ENCODE measurements at places on chromosomes 5 and 9. TPM values are rescaled to one million over a fixed set of nuclear protein-coding genes. Genes with fewer than 3 reads are reported as not detected.

GRCh38 chr5:79929095-79929494 lies 62.0 kb downstream of the MTX3 start:
- DNase-seq = no peak

DNA sequence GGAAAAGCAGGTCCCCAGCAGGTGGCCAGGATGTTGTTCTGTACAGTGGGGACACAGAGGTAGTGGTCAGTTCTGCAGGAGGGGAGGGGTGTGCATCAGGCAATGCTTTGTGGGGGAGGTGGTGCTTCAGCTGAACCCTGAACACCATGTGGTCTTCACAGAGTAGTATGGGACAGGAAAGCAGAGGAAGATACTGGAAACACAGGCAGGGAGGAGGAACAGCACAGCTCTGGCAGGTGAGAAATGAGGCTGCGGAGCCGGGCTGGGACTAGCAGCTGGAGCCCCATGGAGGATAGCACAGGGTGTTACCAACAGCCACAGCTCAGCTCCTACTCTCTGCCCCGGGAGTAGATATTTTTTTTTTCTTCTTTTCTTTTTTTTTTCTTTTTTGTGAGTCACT lies 161.5 kb downstream of the ENTREP1 start:
- DNase-seq = no peak

DNA sequence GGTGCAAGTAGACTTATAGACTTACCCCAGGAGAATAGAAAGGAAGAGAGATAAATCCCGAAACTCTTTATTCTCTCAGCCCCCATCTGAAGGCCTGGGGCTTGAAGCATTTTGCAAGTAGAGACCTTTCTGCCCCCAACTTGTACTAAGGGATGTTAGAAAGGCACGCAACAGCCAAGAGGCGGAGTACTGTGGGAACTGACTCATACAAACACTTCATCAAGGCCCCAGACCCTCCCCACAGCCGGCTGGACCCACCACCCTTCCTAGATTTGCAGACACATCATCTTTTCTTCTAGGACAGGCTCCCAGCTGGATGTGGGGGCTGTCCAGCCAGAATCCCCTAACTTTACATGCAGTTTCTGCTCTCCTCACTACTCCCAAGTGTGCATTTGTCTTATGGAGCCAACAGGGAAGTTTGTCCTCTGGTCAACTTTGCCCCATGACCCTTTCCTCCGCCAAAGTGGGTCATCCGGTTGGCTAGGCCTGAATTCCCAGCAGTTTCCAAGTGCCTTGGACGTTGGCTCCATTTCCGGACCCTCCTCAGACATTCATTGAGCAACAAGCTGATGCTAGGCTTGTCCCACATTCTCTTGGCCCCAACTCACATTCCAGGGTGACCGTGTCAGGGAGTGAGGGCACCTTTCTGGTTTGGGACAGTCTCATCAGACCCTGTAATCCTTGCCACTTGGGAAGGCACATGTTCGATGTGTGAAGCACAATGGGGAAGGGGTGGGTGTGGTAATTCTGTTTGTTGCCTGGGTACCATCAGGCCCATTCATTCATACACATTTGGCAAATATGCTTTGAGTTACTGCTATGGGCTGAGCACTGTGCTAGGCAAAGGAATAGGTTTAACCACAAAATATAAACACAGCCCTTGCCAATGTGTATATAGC lies 64.6 kb downstream of the ABLIM3 start:
- no peak for DNase-seq

DNA sequence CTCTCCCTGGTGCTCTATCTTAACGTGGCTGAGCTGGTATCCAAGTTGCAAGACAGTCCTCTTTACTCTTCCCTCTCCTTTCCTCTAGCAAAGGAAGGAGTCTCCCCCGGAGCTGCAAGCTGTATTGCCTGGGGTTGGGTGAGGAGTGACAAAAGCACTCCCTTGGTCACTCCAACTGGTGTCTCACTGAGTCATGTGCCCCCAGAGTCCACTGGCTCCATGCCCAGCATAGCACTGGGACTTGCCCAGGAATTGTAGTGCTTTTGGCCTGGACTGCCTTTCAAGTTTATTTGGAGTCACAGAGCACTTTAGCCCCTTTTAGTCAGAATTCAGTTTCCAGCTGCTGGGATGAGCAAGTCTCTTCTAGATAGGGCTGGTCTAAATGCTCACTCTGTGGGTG lies 82.6 kb upstream of the FST start:
- DNase-seq = no peak

The RGS7BP gene
- 4.3 TPM for total RNA-seq

The GRXCR2 gene
- not detected for total RNA-seq

The HMCN2 gene
- total RNA-seq = 15.9 TPM
